ENCODE measurements at places on chromosomes 2 and 18.

GRCh38 chr18:79954791-79955190, 3.3 kb upstream of the SLC66A2 start:
- no peak for DNase-seq

GRCh38 chr2:147538088-147538487, 306.7 kb upstream of the ACVR2A start:
- DNase-seq = no peak

DNA sequence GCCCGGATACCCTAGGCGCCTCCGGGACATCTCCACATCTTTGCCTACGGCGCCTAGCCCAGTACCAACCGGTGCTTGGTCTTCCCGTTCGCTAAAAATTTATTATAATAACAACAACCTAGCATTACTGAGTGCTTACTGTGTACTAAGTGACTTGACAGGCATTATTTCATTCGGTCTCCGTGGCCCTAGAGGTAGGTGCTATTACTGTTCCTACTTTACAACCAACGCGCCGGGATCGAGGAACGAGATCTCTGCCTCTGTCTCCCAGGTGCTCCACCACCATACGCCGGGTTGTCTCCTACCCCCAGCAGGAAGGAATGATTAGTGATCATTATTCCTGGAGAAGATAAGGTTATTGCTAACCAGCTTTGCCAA, 657 bp upstream of the BIN1 start:
- no peak for DNase-seq

DNA sequence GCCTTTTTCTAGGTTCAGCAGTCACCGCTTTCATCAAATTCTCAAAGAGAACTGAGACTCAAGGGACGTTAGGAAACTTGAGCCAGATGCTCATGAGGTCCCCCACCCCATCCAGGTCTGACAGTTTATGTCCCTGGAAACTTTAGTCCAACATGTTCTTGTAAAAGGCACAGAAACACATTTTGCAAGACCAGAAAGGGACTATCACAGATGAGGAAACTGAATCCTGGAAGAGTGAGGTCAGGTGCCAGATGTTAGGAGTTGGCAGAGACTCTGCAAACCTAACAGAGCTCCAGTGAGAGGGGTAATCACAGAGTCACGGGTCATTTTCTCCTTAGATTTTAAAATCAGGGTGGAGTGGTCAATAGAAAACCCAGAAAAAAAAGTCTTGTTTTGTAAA, 76.6 kb downstream of the RDH14 start:
- no peak for DNase-seq

GRCh38 chr2:203623096-203623495, 83.3 kb upstream of the CD28 start:
- no peak for DNase-seq

- no peak for DNase-seq
Observed at GRCh38 chr2:181947273-181947672, 38.4 kb upstream of the PPP1R1C start.

- DNase-seq = no peak
Observed at GRCh38 chr18:80218341-80219227, 28.7 kb downstream of the PARD6G start.

DNA sequence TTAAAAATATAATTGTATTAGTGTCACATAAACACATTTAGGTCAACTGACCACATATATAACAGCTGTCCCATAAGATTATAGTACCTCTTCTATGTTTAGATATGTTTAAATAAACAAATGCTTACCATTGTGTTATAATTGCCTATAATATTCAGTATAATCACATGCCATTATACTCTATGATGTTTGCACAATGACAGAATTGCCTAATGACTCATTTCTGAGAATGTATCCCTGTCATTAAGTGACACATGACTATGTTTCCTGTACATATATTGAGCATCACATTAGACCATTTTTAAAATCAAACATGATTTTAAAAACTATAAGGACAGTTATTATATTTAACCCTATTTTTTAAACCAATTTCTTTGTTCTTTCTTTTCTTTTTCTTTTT, 89.8 kb downstream of the HS6ST1 start:
- DNase-seq = peak; percentile 57

- no peak for DNase-seq
Observed at GRCh38 chr2:44103639-44104038, 65.0 kb upstream of the PPM1B start.

DNA sequence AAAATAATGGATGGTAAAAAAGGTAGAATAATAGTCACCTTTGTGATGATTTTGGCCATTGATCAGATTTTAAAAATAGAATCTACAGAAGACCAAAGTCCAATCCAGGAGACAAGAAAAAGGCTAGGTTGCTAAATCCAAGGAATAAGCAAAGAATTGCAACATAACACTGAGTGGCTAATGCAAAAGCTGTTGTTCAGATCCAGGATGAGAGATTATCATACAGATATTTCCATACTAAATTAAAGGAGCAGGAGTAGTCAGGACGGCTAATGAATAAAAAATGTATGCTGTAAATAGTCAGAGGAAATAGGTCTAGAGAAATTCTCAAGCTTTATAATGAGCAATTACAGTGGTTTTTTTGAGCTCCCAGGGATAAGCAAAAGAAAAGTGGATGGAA, 745.9 kb upstream of the ACVR2A start:
- DNase-seq = no peak

GRCh38 chr2:105515581-105516415, 116.9 kb upstream of the FHL2 start:
- DNase-seq = peak; percentile 30

DNA sequence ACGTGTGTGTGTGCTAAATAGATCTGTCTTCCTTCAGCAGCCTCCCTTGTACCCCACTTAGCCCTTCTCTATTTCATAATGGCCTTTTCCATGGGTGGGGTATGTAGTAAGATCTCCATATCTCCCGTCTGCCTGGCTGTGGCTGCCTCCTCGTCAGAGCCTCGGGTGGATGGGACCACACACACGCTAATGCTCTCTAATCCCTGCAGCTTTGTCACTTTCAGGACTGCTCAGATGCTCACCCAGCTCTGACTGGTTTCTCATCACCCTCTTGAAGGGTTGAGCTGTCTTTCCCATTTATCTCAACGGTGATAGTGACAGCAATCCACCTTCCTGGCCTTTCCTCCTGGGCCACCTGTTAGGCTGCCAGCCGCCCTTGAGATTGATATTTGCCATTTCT, 95.3 kb downstream of the DCC start:
- DNase-seq = no peak

DNA sequence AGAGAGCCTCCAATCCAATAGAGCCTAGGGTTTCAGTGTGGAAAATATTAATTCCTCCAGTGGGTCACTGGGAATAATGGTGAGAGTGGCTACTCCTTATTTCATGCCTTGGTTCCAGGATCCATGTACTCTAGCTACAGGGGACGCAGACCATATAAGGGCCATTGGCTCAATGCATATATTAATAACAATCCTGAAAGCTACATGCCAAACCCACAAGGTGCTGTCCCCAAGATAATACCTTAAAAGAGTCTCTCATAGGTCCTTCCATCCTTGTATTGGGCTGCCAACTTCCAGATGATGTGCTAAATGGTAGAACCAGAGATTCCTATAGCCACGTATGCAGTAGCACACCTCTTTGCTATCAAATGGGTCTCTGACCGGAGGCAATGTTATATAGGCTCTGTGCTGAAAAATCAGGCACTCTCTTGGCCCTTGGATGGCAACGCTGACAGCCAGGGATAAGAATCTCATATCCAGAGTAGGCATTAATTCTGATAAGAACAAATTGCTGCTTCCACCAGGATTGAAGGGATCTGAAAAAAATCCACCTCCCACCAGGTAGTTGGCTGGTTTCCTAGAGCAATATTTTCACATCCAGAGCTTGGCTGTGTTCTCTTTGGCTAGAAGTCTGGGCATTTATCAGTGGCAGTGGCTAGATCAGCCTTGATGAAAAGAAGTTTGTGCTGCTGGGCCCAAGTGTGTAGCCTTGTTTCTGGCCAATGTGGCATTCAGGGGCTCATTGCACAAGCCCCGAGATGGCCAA, 218.1 kb upstream of the MGAT5 start:
- no peak for DNase-seq

GRCh38 chr2:218713922-218714321, 3.3 kb downstream of the TTLL4 start:
- DNase-seq = no peak

GRCh38 chr2:240987588-240987987, 10.8 kb upstream of the SNED1 start:
- no peak for DNase-seq

GRCh38 chr18:3306391-3306790, 44.5 kb downstream of the MYL12B start:
- no peak for DNase-seq

- DNase-seq = no peak
Observed at GRCh38 chr2:27621524-27621923, 7.3 kb downstream of the CCDC121 start.

DNA sequence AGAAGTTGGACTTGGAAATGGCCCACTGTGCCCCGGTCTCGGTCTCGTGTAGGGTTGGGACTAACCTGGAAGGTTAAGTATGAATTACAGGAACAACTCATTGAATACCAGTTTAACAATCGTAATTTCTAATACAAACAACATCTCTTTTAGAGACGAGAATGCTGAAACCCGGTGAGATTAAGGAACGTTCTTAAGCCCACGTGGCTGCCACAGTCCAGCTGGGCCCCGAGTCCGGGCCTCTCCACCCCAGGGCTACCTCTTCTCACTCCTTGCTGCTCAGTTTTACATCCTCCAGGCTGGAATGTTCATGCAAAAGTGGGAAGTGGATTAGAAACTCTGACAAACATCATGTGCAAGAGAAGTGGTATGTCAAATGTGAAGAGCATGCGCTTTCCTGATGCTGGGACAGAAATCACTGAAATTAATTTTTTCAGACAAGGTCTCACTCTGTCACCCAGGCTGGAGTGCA, 29.4 kb downstream of the NGEF start:
- no peak for DNase-seq

GRCh38 chr18:45539491-45539891, 75.8 kb upstream of the SLC14A2 start:
- DNase-seq = no peak

- no peak for DNase-seq
Observed at GRCh38 chr18:72871091-72871490, 3.3 kb upstream of the NETO1 start.

- no peak for DNase-seq
Observed at GRCh38 chr2:155427470-155427869, 729.0 kb downstream of the KCNJ3 start.

DNA sequence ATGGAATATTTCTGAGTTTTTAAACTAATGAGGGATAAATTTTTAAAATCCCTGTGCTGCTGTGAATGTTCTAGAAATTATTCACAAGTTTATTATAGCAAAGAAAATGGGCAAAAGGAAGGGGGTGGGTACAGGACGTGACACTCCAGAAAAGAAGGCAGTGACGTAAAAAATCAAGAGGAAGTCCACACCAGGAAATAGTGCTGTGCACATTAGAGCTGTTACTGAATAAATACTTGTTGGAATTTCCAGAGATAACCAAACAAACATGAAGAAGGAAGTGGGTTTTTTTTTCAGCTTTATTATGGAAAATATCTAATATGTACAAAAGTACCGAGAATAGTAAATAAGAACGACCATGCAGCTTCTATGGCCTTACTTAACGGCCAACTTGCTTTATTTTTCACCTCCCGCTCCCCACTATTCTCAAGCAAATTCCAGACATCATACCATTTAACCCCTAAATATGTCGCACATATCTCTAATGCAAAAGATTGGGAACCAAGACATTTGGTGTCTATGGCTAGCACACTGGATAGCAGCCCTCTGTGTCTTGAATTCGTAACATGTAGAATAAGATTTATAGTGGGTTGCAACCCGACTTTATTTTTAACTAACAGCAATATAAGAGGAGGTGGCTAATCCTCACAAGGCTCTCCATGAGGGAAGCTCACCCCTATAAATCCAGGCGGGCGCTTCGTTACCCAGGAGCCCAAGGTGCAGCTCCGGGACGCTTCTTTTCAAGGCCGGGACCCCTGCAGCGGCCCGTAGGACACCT, 580 bp upstream of the NDUFV2 start:
- DNase-seq = peak; percentile 42

GRCh38 chr18:35495536-35496314, 2.0 kb downstream of the INO80C start:
- DNase-seq = no peak

DNA sequence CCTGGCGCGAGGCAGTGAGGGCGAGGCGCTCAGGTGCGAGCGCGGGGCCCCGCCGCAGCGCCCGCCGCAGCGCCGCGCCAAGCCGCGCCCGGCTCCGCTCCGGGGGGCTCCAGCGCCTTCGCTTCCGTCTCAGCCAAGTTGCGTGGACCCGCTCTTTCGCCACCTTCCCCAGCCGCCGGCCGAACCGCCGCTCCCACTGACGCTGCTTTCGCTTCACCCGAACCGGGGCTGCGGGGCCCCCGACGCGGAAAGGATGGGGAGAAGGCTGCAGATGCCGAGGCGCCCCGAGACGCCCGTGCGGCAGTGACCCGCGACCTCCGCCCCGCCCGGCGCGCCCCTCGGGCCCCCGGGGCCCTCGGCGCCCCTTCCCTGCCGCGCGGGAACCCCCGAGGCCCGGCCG, 328 bp upstream of the INHBB start:
- no peak for DNase-seq

- DNase-seq = no peak
Observed at GRCh38 chr2:186065491-186065890, 326.9 kb downstream of the FSIP2 start.

DNA sequence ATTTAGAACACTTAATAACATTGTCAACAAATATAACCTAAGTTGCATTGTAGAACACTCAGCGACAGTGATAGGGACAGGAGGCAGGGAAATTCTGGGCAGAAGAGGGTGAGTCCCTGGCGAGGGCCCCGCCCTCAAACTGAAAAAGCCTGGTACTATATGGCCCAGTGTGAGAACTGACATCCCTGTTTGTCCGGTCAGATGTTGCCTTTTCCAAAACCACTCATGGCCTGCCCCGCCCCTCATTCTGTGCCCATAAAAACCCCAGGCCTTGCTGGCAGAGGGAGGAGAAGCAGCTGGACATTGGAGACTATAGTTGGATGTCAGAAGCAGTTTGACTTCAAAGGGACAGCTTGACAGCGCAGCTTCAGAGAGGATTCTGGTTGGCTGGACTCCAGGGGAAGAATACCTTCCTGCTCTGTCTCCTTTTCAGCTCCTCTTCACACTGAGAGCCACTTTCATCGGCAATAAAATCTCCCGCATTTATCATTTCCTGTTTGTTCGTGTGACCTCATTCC, 47.0 kb downstream of the FAM117B start:
- no peak for DNase-seq

DNA sequence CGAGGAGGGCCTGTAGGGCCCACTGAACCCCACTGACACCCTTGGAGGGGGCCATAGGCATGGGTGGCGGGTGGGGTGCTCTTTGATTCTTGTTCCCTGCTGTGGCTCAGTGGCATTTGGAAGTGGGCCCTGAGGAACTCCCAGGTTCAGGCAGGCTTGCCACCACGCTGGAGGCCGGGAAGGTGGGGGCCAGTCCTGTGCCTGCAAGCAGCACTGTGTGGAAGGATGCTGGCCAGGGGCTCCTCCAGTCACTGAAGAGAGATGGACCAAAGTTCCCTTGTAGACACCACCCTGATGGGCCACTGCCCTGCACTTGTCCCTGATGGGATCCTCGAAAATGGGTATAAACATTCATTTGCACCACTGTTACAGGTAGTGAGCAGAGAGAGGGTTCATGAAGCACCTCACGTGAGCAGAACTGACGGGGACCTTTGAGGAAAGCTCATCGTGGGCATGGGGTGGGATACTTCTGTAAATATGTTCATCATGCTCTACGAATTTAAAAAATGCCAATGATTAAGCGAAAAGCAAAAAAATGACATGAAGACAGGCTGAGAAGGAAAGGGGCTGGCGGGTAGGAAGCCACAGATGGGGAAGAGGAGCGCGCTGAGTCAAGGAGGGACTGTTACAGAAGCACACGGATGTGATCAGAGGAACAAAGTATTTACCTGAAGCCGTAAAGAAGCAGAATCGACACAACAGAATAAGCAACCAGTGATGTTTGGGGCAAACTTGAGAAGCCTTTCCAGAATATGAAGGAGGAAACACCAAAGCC, 45.2 kb upstream of the ASB1 start:
- no peak for DNase-seq
